AG04450 (cell line): ENCODE measurements at places on chromosomes 6 and 20. TPM values are rescaled to one million over a fixed set of nuclear protein-coding genes. Genes with fewer than 3 reads are reported as not detected.
A peak's percentile ranks its signal among the peaks of the same experiment; 100 is the strongest.

HSPA1B gene
- 31.9 TPM in 2 replicates for polyA plus RNA-seq

DNA sequence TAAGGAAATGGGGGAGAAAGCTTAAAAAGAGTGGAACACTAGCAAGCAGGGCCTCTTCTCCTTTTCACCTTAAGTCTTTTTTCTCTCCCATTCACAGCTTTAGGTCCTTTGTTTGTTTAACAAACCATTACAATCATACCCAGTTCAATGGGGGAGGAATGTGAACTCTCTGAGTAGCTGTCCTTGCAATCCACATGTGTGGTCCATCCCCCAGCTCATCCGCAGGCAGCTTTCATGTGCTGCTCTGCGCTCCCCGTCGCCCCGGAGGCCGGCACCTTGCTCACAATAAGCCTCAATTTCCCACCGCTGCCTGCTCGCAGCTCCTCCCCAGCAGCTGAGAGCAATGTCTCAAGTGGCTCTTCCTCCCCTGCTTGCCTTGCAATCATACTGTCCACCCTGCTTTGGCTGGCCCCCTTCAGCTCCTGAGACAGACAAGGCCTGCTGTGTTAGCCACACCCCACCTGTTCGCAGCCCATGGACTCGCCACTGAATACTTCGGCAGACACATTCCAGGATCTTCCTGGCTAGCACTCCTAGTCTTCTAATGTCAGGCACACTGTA, 49.1 kb downstream of the PLAGL1 start:
- no peak for DNase-seq

- no peak for DNase-seq
These were observed 15.3 kb upstream of the TCF15 start for GRCh38 chr20:625360-625932.

DNA sequence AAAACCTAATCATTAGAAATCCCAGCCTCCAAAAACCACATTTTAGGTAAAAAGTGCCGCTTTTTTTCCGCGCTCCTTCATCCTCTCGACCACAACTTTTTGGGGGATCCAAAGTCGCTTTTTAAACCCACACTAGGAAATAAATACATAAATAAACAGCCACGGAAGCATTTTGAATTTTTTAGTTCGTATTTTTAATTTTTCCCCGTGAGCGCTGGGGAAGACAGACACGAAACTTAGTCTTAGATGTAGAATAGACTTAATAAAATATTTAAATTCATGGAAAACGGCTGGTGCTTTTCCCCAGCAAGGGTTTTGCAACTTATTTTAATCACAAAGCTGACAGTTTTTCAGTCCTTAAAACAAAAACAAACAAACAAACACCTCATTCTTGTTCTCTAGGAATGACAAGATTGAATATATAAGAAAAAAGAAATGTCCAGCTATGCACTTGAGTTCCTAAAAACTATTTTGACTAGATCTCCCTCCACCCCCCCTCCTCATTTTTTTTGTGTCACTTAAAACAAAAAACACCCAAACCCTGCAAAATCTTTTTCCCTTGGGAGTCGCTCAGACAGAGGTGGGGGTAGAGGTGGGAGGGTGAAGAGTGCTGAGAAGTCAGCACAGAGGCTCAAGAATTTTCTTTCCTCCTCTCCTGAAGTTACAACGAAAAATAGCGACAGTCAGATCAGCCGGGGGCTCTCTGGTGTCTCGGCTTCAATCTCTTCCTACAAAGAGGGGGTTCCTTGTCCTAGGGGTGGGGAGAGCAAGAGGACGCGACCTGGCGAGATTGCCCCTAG, 43.4 kb upstream of the SUPT3H start:
- no peak for DNase-seq

GRCh38 chr6:149922642-149923326, at the start of gene RAET1G:
TSS of gene RAET1G (minus strand) at chr6:149923121. CDS start at chr6:149923010, 111 bp downstream.
- peak; percentile 86 for DNase-seq

DNA sequence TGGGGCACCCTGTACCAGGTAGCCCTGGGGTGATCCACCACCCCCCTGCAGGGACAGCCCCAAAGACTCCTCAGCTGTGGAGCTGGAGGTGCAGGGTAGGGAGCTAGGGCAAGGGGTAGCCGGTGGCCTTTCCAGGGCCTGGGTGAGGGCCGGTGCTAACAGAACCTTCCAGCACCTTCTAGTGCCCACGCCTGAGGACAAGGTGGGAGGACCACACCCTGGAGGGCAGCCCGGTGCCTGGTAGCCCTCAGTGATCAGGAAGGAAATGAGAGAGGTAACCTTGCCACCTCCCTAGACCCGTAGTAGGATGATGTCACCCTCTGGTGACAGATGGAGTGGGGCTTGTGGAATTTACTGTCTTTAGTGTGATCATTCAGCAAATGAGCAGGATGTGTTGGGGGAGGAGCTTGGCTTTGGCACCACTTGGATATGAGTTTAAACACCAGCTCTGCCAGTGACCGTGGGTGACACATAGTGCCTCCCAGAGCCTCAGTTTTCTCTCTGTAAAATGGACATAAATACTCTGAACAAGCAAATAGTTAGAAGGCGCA, 187.7 kb downstream of the NFATC2 start:
- no peak for DNase-seq

DNA sequence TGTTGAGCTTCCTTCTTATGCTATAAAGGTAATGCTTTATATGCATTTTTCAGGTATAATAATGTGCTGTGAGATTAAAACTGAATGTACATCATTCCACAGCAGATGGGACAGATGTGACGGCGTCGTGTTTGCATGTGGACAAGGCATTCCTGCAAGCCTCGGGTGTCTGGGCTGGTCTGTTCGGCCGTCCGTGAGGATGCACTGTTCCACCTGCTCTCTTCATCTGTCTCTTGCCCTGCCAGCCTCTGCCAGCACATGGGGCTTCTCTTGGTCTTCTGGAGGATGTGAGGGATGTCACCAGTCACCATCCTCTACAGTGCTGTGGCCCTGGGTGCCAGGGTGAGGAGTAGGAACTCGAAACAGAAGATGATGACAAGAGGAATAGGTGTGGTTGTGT, 223.2 kb downstream of the ERMARD start:
- no peak for DNase-seq

DNA sequence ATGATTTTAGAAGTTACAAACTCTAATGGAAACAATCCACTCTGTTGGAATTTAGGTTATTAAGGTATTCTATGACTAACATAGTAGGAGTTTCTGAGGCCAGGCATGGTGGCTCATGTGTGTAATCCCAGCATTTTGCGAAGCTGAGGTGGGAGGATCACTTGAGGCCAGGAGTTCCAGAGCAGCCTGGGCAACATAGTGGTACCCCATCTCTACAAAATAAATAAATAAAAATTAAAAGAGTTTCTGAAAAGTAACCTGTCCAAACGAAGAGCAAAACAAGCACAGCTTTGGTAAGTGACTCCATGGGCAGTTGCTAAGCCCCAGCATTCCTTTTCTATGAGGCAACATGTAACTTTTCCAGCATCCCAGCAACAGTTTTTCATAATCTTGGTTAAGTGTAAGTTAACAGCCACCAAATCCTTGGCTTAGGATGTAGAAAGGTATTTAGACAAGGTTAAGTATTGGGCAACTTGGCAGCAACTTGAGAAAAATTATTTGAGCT, 86.3 kb downstream of the SOX4 start:
- peak; percentile 51 for DNase-seq

WFDC6 gene
- not detected in 2 replicates for polyA plus RNA-seq

DNA sequence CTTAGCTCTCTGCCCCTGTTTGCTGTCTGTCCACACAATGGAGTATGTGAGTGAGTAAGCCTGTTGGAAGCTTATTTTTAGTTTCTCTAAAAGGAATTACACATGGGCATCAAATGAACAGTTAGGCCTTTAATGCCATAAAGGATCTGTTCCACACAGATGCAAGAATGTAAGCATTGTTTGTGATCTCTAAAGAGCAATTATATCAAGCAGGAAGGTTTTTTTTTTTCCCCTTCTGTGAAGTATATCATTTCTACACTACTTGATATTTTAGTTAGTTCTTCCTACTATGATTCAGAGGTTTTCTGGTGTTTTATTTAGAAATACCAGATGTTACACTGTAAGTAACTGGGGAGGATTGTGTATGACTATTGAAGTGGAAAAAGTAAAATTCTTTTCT, 627.5 kb downstream of the COL12A1 start:
- peak; percentile 58 for DNase-seq

DNA sequence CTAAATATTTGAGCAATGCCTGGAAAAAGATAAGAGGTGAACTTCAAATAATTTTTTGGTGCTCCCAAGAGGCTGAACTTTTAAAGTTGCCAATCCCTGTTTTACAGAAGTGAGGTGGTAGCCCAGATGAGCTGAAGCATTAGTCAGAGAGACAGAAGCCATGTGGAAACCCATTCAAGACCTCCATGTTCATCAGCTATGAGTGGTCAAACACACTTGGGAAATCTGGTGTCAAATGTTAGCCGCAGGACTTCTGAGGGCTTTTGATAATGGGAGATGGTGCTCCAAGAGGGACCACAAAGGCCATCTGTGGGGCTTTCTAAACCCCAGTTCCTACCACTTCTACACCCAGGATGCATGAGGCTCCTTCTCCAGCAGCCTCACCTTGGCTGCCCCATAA, 77.5 kb upstream of the MRPS10 start:
- DNase-seq = no peak

MUCL3 gene
- not detected in 2 replicates for polyA plus RNA-seq

MAP3K7 gene
- polyA plus RNA-seq = 40.1 and 52.4 TPM in 2 replicates

DNA sequence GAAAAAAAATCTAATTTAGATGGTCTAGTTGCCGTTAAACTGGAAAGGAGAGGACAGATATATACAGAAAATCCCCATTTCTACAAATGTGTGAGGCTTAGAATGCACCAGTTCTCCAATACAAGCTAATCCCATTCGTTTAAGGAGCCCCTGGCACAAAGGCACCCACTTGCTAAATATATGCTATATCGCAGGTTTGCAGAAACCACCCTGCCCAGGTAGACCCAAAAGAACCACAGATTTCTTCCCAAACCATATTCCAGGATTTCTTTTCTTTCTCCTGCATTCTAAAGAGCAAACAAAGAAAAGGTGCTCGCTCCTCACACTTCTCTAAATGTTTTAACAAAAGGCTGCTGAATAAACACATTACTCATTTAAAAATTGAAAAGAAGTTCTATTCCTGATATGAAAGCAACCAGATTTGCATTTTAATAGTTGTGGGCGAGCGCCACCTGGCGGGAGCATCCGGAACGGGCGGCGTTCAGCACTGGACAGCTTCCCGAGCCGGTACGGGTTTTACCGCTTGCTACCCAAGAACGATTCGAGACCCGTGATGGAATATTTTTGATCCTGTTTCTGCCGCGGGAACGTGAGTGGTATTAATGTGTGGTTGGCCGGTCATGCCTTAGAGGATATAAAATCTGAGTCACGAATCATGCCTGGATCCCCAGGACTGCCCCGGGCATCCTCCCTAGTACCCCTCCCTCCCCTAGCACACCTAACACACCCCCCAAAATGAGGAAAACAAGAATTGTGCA, 2.1 kb downstream of the PTPRT start:
- no peak for DNase-seq

DNA sequence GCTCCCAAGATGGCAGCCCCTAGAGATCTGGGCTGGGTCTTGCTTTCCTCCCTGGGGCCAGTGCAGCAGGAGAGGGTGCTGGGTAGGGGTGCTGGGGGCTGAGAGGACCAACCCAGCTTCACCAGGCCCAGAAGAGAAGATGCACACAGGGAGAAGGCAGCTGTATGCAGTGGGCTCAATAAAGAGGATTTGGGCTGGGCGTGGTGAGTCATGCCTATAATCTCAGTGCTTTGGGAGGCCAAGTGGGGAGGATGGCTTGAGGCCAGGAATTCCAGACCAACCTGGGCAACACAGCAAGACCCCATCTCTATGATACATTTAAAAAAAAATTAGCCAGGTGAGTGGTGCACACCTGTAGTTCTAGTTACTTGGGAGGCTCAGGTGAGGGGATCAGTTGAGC, 25.7 kb upstream of the EMILIN3 start:
- no peak for DNase-seq

CAGE1 gene
- not detected in 2 replicates for polyA plus RNA-seq

DNA sequence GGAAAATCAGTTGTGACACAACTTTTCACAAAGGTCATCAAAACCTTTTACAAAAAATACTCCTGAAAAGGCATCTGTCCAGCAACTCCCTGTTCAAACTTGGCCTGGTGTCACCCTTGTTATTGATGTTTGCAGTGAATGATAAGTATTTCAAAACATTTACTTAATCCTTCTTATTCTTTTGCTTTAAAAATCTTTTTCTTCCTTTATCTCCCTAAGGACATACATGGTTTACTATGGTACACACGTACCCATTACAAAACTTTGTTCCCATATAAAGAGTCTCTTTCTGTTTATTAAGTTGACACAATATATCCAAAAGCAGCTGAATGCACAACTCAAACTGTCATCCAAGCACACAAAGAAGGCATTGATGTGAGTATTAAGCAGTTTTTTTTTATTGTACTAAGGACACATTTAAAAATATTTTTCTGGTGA, 17.5 kb downstream of the GSTA2 start:
- no peak for DNase-seq

DNA sequence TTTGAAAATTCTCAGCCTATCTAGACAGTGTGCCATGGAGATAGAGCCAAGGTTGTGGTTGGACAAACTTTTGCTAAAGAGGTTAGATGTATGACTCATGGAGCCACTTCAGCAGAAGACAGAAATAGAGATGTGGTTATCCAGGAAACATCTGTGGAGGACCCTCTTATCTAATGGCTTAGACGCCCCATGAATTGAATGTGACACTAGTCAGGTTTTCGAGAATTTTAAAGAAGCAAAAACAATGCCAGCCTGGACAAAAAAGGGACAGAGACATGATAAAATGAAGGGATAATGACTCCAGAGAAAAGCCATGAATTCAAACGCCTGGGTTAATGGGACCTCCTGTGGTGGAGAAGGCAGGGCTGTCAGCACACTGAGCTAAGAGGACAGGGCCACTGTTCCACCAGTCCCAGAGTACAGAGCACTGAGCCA, 280.5 kb downstream of the CLVS2 start:
- DNase-seq = no peak
